Occipital lobe (tissue), 3 donors: ENCODE measurements at places on chromosomes 3 and 15. TPM values are rescaled to one million over a fixed set of nuclear protein-coding genes. Genes with fewer than 3 reads are reported as not detected.

GRCh38 chr15:51856714-51857380 is 27.4 kb downstream of the TMOD3 start:
- no peak for DNase-seq

ATP8B4 gene
- total RNA-seq, result 6.6 TPM

TAGLN3 gene
- 151 TPM for total RNA-seq

BNC1 gene
- 0.16 TPM for total RNA-seq

DNA sequence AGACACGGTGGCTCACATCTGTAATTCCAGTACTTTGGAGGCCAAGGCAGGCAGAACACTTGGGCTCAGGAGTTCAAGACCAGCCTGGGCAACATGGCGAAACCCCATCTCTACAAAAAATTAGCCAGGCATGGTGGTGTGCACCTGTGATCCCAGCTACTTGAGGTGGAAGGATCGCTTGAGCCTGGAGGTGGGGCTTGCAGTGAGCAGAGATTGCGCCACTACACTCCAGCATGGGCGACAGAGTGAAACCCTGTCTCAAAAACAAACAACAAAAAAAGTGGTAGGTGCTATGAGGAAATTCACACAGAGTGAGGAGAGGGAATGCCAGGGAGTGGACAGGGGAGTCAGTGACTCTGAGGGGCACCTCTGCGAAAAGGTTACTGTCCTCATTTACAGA is 29.4 kb downstream of the RPN1 start:
- no peak for DNase-seq

SLC22A14 gene
- total RNA-seq, result 0.31 TPM

BCL2A1 gene
- total RNA-seq, result 0.94 TPM

GRCh38 chr3:53776494-53777101 is 69.6 kb downstream of the CHDH start:
- DNase-seq, result no peak

DNA sequence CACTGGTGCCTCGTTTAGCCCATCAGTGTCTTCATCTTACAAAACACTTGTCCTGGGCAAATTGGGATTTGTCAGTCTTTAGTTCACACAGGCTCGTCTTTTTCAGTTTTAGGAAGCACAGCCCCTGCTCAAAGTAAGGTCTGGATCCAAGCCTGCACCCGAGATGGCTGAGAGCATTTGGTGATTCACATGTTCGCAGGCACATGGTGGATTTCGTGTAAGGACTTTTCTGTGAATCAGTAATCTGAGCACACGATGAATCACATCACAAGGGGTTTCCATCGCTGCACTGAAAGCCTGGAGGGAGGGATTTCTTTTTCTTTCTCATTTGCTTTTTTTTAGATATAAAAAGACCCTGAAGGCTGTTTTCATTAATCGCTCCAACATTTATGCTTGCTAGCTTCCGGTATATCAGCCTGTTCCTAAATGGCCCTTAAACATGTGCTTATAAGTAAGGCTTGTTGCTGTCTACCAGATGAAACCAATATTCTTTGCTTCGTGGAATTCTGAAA is 435.6 kb upstream of the ATP10A start:
- DNase-seq, result no peak

DNA sequence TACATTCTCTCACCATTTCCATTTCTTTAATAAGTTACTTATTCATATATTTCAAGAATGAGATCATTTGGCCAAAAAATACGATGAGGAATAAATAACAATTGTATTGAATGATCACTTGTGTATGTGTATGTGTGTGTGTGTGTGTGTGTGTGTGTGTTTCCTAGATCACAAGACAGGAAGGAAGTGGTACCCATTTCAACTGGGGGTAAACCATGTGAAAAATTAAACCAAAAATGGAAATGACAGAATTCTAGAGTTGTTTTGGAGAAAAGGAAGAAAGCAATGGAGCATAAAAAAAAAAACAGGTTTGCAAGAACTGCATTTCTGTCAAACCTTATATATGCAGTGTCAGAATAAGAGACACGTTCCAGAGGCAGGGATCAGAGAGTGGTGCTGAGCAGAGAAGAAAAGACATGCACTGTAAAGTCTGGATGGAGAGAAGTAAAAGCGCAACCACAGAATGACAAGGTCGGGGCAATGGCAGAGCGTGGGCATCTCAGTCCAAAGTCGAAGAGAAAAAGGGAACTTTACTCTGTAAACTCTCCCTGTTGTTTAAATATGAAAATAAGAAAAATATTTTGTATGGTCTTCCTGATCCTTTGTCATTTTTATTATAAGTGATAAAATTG is 75.5 kb downstream of the PEX5L start:
- DNase-seq, result no peak

CKMT1B gene
- 6.7 TPM for total RNA-seq

- no peak for DNase-seq
Measured at GRCh38 chr3:45210308-45211041, 15.6 kb downstream of the TMEM158 start.

SOX2 gene
- 78.0 TPM for total RNA-seq

DNA sequence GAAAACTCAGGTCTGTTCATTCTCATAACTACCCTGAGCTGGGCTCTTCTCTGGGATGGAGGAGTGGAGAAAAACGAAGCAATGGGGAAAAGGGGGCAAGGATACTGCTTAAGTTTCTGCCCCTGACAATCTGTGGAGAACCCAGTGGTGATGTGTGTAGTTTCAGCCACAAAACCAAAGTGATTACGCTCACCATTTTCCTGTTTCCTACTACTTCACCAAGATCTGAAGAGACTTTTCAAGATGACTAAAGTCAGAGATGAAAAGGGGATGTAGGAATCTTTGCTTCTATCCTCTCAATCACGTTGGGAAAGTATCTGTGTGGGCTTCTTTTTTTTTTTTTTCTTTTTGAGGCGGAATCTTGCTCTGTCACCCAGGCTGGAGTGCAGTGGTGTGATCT is 8.3 kb upstream of the UBE2E1 start:
- DNase-seq, result no peak

SHISA5 gene
- 72.5 TPM for total RNA-seq

RPL4 gene
- 2,913 TPM for total RNA-seq

GRCh38 chr3:76586471-76586870 is 453.4 kb upstream of the ROBO2 start:
- DNase-seq, result no peak

C3orf62 gene
- 3.9 TPM for total RNA-seq

DNA sequence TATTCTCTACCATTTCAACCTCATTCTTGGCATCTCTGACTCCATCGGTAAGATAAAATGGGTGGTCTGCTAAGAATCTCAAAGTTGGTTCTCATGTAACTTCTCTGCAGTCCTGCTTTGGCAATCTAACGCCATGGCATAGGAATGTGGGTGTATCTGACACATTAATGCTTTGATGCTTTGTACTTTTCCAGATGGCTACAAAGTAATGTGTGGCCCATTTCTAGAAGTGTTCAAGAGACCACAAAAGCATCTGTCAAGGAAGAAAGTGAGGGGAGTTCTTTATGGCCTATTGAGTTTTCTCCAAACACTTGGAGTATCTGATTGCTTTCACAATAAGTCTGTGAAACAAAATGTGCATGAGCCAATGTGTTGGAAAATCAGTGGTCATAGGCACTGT is 339.9 kb upstream of the TGFBR2 start:
- no peak for DNase-seq

- no peak for DNase-seq
Measured at GRCh38 chr3:151707216-151707615, 26.5 kb upstream of the AADACL2 start.

- DNase-seq, result peak; percentile 40
Measured at GRCh38 chr15:32683906-32684584, 33.8 kb upstream of the GREM1 start.

GALK2 gene
- 63.3 TPM for total RNA-seq

DNA sequence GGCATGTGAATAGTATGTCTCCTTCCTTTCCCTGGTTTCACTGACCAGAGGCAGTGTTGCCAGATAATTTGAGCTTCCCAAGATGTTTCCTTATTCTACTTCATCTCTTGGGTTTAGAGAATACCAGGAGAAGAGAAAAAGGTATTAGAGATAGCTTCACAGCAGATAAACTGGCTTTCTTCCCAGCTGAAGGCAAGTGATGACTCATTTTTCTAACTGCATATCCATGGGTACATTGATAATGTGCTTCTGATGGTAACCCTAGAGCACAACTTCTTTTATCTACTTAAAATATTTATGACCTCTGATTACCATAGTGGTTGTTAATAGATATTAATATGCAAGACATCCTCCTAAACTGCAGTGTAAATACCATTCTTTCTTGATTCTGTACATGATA is 34.6 kb upstream of the CMTM8 start:
- DNase-seq, result no peak

C3orf49 gene
- total RNA-seq, result not detected
